Activated naive CD8-positive, alpha-beta T cell treated with anti-CD3 and anti-CD28 coated beads, Interleukin-2, amount 10 ng/mL, durations not matched to agents 7 days and 5 days (primary cell): ENCODE measurements at places on chromosomes 2 and 18. TPM values are rescaled to one million over a fixed set of nuclear protein-coding genes. Genes with fewer than 3 reads are reported as not detected.

Gene MCEE
- 17.6 TPM for total RNA-seq

Gene RGPD8
- 13.7 TPM for total RNA-seq

Gene C18orf54
- 8.5 TPM for total RNA-seq

Gene HPCAL1
- 75.8 TPM for total RNA-seq

Gene PRKCE
- total RNA-seq = 20.5 TPM

Gene GLS
- total RNA-seq = 187 TPM

Gene CDKL4
- 0.50 TPM for total RNA-seq
